NCI-H1105 (cell line): ENCODE measurements at places on chromosomes 2 and 18.

DNA sequence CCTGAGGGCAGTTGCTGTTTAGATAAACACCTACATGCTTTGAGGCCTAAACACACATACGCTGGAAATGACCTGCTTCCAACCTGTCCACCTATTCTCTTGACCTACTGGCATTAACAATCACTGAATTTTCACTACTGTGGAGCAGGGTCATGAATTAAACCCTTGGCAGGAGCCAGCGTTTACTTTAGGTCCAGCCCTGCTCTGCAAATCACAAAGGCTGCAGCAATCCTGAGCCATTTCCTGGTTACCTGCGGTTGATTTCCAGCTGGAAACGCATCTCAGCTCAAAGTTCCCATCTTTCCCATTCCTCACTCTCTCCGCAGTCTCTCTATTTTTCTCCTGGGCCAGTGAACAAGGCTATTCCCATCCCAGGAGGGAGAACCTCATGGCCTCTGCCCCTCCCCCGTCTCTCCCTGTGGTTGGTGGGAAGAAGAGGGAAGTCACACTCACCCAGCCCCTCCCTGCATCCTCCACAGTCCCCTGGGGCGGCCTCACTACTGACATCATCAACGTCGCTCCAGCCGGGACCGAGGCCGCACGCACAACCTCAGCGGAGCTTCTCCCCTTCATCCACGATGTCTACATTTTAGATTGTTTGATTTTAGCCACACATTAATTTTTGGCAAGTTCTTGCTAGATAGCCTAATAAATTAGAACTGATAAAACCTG, 84.5 kb upstream of the SNTG2 start:
- no peak for DNase-seq

DNA sequence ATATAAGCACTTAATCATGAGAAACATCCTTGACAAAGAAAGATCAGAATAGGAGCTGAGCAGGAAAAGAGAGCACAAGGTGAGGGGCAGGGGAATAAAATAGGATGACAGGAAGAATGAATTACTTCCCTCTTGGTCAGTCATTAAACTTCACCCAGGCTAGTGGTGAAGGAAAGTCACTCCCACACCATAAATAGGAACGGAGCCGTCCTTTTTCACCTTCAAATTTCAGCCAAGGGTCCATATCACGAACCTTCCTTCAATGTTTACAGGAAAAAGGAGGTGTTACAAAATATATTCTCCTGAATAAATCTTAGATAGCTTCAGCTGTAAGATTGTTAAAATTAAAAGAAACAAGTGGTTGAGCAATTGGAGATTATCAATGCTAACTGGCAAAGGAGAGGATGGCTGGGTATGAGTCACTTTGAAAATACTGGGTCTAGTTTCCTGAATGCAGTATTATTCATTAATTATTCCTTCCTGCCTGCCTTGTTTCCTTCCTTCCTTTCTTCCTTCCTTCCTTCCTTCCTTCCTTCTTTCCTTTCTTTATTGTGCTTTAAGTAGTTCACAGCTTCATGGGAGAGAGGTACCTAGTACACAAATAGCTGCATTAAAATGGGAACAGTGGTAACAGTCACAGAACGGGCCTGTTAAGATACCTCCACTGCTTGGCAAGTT, 292.3 kb upstream of the ID2 start:
- no peak for DNase-seq

DNA sequence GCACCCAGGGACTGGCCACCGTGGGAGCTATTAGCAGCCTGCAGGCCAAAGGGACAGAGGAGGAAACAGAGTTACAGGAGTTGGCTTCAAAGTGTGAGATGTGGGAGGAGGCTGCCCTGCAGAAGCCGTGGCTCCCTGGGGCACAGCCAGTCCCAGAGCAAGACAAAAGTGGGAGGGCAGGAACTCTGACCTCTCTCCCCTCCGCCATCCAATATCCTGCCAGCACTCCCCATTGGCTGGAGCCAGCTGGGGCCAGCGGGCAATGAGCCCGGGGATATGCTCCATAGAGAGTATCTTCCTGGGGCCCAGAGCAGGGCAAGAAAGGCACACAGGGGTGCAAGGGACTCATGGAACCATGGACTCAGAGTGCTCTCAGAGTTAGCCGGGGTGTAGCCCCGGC, 143.1 kb downstream of the INHBB start:
- DNase-seq = no peak

- DNase-seq = no peak
Observed at GRCh38 chr2:9021563-9022211, 18.2 kb upstream of the MBOAT2 start.

- no peak for DNase-seq
Observed at GRCh38 chr18:11544060-11544633, 65.2 kb upstream of the SLC35G4 start.

GRCh38 chr2:240589850-240590525, 3.5 kb downstream of the CAPN10 start:
- DNase-seq = no peak

DNA sequence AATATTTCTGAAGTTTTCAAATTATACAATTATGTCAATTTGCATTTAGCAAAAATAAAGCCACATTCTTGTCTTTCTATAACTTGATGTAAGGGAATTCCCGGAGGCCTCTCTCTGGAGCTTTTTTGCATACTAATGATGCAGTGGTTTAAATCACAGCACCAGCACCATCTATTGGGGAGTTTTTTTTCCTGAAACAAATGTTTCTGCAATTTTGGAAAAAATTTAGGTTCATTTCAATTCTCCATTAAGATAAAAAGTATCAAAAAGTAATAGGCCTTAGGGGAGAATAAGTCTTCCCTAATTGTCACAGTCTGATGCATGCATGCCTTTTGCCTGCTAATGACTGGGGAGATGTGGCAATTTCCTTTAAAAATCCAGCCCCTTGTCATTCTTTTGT, 13.5 kb downstream of the CBLN2 start:
- DNase-seq = no peak

DNA sequence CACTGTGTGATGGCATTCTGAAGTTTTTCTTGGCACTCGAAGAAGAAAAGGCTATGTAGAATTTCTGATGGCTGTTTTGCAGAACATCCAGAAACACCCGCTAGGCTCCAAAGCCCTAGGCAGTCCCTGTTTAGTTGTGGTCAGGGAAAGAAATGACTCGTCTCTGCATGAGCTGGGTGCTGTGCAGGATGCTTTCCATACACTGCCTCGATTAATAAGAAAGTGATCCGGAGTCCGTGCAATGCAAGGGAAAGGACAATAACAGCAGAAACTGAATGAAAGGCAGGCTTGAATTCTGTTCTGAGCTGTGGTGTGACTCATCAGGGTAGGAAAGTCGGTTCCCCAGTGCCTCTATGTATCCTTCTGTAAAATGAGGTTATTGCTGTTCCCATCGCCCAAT, 18.7 kb downstream of the MAPRE3 start:
- no peak for DNase-seq

GRCh38 chr2:171811245-171811628, 82.8 kb downstream of the SLC25A12 start:
- peak; percentile 7 for DNase-seq

DNA sequence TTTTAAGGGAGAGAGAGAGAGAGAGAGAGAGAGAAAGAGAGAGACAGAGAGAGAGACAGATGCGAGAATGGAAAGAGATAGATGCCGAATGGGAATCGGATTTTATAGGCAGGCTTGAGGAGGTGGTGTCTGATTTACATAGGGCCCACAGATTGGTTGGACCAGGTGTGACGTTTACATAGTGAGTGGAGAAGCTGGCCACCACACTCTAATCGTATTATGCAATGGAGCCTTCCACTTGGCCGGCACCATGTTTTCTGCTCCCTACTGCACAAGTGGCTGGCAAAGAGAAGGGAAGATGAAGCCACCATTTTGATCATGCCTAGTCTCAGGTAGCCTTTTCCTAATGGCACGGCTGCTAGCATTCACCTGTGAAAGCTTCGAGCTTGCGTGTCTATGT, 33.9 kb downstream of the CD8B2 start:
- no peak for DNase-seq

DNA sequence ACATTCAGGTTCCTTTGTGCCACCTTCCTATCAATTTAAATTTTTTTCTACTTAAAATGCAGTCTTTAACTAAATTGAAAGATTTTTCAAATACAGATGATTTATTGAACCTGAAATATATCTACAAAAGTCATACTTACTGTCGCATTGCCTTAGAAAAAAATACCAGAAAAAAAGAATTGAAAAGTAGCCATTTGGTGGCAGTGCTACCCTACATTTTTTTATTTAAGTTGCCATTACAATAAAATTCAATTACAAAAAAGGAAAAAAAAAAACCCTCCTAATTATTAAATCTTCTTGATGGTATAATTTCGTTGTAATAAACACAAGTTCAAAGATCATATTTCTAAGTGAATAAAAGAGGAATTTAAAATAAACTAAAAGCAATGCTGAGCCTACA, 43.4 kb downstream of the DSC3 start:
- DNase-seq = no peak

GRCh38 chr2:102834523-102835273, 72.9 kb downstream of the TMEM182 start:
- no peak for DNase-seq

DNA sequence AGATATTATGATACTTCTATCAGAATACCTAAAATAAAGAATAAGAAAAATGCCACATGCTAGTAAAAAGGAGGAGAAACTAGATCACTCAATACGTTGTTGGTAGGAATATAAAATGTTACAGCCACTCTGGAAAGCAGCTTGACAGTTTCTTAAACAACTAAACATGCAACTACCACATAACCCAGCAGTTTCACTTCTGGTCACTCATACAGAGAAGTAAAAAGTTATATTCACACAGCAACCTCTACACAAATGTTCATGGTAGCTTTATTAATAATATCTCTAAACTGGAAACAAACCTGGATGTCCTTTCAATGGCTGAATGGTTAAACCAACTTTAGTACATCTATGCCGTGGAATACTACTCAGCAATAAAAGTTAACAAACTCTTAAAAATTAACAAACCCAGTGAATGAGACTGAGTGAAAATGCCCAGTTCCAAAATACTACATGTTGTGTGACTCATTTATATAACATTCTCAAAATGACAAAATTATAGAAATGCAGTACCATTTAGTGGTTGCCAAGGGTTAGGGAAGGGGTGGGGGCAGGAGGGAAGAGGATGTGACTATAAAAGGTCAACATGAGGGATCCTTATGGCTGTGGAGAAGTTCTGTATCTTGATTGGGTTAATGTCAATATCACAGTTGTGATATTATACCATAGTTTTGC, 124.1 kb downstream of the MMADHC start:
- no peak for DNase-seq

DNA sequence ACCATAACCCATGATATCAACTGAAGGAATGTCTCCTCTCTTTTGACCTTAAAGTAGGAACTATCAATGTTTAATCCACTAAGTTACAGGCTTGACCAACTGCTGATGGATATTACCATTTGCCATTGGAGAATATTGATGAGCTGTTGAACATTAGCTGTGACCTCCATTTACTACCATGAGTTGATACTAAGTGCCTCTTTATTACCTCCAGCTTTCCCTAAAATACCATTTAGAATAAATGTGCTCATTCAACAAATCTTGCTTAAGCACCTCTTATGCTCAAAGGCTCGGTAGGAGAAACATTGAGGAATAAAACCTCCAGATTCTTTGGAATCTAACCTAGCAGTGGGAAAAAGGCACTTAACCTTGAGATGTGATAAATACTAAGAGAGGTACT, 81.2 kb downstream of the FAM124B start:
- DNase-seq = no peak

- no peak for DNase-seq
Observed at GRCh38 chr2:173119944-173120343, 44.3 kb downstream of the MAP3K20 start.

DNA sequence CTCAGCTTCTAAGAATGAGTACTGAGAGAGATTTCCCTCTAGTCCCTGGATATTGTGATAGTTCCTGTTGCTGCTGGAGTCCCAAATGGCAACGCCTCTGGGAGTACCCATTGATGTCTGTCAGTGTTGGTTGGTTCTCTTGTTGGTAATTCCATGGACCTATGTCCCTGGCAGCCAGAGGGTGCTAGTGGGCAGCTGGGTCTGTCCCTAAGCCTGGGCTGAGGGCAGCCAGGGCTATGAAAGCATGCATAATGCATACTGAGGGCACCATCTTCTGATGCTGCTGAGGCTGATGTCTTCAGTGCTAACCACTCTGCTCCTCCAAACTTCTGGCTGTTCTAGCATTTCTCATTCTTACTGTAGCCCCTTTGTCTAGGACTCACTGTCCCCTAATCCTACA, 35.9 kb downstream of the NABP1 start:
- DNase-seq = no peak

- no peak for DNase-seq
Observed at GRCh38 chr2:19356545-19357401, 1.6 kb downstream of the OSR1 start.

- DNase-seq = no peak
Observed at GRCh38 chr2:135030826-135031225, 16.4 kb downstream of the MAP3K19 start.

DNA sequence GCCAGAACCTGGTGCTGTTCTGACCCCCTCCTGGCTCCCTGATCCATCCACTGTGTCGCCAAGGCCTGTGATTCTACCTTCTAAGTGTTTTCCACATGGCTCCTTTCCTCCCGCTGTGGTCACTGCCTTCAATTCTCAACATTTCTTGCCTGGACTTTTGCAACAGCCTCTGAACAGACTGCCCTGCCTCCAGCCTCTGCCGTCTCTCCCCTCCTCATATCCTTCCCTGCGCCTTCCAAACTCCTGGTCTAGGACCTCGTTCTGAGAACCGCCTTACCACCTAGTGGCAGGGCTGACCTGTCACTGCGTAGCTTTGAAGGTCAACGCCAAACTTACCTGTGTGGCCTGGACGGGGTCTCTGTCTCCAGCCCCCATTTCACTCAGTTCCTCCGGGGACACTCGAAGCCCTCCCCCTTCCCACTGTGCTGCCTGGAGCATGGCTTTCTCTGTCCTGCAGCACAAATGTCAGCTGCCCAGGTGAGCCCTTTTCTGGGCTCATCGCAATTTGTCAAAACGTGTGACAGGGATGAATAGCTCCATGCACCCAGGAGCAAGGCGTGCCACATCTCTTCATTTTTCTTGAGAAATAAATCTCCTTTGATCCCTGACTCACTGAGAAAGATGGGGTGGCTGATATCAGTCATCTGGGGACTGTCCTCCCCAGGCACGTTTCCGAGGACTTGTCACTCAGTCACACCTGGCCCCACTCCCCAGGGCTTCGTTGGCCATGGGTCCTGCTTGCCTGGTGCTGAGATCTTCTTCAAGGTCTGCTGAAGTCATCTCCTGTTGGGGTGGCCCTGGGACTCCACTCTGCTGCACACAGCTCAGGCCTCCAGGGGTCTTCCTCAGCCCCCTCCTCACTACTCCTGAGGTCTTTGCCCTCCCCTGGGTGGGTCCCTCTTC, 46.7 kb downstream of the LDLRAD4 start:
- no peak for DNase-seq

- DNase-seq = no peak
Observed at GRCh38 chr2:35081001-35081621, 1274.5 kb upstream of the CRIM1 start.
